ENCODE measurements at places on chromosomes 13 and 19.

DNA sequence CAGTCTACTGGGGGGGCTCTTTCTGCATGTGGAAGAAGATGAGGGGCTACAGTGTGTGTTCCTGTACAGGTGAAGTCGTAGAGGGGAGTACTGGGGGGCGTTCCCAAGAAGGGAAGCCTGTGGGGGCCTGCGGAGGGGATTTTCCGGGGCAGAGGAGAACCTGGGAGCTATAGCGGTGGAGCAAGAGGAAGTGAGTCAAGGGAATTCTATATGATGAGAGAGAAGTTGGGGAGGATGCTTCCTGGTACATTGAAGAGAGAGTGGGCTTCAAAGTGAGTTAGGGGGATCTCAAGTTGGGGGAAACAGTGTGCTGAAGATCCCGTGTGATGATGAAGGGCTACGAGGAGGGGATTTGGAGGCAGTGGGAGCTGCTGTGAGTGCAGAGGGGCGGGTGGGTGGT lies 1.9 kb upstream of the CACNG8 start:
- DNase-seq: no peak

DNA sequence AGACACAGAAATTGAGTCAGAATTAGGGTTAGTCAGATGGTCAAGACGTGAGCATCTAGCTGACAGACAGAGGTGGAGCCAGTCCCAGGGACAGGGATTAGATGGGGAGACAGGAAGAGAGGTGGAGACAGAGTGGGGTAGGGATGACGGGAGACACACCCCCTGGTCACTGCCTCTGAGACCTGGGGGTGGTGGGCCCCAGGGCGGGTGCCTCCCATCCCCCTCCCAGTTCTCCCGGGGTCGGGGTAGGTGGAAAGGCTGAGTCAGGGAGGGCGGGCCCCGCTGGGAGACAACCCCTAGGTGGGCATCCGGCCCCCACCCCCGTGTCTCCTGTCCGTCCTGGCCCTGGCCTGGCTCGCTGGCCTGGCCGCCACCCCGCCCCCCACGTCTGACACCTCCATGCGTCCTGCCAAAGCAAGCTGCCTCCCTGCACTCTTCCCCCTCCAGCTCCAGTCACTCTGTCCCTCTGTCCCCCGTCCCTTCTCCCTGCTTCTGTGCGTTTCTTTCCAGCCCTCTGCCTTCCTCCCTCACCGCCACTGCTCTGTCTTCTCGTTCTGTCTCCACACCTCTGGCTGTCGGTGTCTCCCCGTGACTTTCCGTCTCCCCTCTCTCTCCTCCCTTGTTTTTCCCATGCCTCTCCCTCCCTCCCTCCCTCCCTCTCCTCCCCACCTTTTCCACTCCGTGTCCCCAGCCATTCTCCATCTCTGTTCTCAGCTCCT lies 15.1 kb downstream of the CCDC97 start:
- no peak for DNase-seq

GRCh38 chr19:3068071-3068470 lies 5.8 kb upstream of the TLE5 start:
- DNase-seq: no peak

DNA sequence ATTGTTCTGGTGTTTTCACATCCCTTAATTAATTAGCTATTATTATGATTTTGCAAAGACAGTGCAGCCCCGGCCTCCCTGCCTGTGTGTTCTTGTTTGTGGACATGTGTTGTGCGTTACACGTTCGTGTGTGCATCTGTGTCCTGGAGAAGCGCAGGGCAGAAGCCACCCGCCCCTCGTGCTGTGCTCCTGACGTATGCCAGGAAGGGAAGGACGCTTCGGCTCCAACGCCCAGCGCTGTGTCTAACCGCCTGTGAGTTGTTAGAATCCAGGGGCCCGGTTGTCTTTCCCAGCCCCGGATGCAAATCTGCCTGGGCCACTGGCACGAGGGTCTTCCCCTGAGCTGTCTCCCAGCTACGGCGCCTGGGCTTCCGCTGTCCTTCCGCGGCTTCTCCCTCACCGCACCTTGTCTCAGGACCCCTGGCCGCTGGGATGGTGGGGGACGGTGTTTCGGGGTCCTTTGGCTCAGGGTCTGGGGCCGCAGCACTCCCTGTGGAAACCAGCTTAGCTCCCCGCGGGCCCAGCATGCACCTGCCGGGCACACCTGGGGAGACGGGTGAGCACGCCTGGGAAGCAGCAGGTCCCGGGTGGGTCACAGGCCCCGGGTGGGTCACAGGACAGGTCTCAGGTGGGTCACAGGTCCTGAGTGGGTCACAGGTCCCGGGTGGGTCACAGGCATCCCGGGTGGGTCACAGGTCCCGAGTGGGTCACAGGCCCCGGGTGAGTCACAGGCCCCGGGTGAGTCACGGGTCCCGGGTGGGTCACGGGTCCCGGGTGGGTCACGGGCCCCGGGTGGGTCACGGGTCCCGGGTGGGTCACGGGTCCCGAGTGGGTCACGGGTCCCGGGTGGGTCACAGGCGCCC lies 51.5 kb downstream of the GAS6 start:
- no peak for DNase-seq

DNA sequence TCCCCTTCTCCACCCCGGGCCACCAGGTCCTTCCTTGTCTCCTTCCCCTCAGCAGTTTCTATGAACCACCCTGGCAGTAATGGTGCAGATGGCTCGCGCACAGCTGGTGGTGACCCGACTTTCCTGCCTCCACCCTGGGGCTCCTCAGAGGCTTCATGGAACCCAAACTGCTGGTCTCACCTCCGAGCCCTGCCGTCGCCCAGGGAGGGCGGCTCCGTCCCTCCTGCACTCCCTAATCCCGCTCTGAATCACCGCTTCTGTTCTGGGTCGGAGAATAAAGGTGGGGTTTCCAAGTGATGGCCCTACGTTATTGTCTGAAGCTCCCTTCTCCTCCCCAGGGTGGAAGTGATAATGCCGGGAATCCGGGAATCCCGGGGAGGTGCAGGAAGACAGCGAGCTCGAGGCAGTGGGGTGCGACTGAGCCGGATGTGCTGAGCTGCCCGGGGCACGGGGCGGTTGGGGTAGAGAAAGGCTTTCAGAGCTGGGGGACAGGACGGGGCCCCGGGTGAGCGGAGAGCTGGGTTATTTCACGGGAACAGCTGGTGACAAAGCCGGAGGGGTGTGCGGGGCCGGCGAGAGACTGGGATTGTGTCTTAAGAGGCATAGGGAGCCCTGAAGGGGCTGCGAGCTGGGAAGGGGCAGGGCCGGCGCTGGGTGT lies 711 bp downstream of the FUT2 start:
- DNase-seq: no peak

- DNase-seq: no peak
Measured at GRCh38 chr13:88136098-88136790, 465.1 kb downstream of the SLITRK5 start.

- DNase-seq: no peak
Measured at GRCh38 chr19:28435551-28436271, 777.2 kb downstream of the UQCRFS1 start.

DNA sequence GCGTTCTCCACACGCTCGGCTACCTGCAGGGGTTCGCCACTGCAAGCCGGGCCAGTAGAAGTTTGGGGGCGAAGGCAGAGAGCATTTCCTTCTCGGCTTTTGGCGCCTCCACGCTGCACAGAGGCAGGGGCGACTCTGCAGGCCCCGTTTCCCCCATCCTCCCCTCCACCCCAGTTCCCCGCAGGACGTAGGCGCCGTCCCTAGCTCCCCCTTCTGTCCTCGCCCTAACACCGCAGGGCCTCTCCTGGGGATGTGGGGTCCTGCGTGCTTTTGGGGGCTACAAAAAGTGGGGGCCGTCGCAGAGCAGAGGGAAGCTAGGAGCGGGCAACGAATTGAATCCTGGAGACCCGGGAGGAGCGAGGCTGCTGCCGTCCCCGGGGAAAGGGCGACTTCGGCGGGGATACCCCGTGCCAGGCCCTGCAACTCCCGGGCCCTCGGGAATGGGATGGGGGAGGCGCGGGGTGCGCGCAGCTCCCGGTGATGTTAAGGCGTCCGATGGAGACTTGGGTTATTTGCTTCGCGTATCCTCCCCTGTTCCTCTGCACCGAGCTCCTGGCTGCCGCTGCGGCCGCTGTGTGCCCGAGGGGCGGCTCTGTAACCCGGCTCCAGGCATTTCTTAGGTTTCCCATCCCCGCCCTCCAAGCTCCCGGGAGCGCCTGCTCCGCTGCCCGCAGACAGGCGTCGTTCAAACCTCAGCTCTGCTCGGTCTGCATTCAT lies 255.9 kb upstream of the SOX21 start:
- no peak for DNase-seq

GRCh38 chr13:97422118-97423054 lies 11.6 kb upstream of the RAP2A start:
- DNase-seq: no peak

GRCh38 chr13:30872276-30872594 lies 33.8 kb upstream of the MEDAG start:
- no peak for DNase-seq

GRCh38 chr19:3633559-3633988 lies 7.0 kb upstream of the CACTIN start:
- DNase-seq: no peak

DNA sequence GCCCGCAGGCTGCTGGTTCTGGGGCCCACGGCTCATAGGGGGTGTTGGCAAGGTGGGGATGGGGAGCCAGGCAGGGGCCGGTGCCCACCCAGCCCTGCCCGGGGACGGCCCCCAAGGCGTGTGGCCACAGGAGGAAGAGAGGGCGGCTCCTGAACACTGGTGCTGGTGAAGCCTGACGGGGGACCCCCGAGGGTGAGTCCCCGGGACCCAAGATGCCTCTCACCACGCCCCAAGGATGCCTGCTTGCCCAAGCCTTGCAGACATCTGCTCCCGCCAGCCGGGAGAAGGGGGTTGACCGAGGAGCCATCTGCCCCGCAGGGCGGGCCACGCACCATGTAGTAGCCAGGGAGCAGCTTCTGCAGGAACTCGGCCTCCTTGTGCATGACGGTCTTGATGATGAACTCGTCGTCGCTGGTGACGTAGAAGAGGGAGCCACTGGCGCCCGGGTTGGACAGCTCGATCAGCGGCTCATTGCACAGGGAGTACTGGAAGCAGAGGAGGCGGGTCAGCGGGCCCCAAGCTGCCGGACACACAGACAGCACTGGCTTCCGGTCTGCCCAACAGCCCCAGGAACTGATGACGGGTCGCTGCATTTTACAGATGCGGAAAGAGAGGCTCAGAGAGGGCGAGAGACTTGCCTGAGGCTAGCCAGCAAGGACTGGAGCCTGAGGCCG lies 29.6 kb upstream of the CACTIN start:
- no peak for DNase-seq

- DNase-seq: no peak
Measured at GRCh38 chr13:31011193-31011860, 78.9 kb downstream of the TEX26 start.

GRCh38 chr19:5655412-5655811 lies 24.9 kb downstream of the MICOS13 start:
- no peak for DNase-seq

GRCh38 chr13:87999240-87999700 lies 328.1 kb downstream of the SLITRK5 start:
- DNase-seq: no peak

DNA sequence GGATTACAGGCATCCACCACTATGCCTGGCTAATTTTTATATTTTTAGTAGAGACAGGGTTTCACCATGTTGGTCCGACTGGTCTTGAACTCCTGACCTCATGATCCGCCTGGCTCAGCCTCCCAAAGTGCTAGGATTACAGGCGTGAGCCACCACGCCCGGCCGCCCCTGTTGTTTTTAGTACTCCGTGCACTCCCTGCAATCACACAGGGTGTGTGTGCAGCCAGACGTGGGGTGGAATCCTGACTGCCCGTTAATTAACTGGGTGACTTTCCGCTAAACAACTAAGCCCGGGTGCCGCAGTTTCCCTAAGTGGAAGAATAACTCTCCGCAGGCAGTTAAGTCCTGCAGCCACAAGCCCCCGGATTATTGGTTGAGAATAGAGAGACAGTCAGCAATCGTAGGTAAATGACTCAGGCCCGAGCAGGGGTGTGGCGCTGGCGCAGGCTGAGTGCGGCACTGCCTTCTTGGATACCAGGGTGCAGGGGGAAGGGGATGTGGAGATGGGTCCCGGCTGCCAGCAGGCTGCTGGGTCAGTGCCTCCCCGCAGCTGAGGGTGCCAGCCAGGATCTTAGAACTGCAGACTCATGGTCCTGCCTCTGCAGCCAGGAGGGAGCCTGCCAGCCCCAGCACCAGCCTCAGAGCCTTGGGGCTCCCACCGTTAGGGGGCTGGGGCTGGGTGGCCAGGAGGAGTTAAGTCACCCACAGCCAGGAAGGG lies 6.1 kb upstream of the FXYD3 start:
- no peak for DNase-seq

DNA sequence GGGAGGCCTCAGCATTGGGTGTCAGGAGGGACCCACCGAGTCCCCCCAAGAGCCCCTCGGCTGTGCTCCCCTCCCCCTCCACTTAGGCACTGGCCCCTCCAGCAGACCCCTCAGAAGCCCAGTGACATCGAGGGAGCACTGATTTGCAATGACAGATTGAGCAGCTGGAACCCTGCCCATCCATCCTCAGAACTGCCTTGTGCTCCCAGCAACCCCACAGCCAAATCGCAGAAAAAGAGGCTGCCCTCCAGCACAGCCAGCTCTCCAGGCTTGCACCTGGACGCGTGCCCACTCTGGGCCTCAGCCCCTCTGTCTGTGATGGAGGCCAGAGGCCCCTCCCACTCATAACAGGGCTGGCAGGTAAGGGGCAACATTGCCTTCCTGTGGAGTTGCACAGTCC lies 123.2 kb upstream of the VSTM2B start:
- no peak for DNase-seq

DNA sequence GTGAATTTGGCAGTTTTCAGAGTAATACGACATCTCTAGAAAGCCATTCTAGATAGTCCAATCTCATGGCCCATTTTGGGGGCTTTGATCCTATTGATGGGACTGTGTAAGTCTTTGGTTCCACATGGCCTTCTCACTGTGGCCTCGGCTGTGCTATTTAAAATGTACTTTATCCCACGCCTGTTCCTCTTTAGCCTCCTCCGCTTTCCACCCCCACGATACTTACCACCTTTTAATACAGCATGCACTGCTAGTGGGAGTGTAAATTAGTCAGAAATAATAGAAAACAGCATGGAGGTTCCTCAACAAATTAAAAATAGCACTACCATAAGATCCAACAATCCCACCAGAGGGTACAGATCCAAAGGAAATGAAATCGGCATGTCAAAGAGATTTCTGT lies 28.3 kb upstream of the CEBPG start:
- DNase-seq: no peak

GRCh38 chr19:14949876-14950275 lies 8.6 kb downstream of the OR7C2 start:
- no peak for DNase-seq

DNA sequence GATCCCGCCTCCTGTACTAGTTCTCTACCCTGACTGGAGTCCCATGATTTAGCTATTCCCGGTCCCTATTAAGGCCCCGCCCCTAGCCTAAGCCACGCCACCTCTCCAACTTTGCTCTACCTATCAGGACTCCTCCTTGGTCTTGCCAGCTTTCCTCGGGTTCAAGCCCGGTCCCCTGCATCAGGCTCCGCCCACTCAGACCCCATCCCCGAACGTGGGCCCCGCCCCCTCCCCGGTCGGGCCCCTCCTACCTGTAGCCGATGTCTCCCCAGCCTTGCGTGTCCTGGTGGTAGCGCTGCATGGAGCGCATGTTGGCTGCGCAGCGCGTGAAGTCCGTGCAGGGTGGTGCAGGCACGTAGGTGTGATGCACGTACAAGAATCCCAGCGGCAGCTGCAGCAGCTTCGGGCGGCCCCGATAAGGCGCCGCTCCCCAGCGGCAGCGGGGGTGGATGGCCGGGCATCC lies 7.3 kb upstream of the RASAL3 start:
- DNase-seq: no peak

Data from stimulated activated CD8-positive, alpha-beta memory T cell treated with anti-CD3 and anti-CD28 coated beads, Interleukin-7, amount 100 ng/mL, for 24 hours (primary cell).